ENCODE measurements at places on chromosomes 1 and 21.
A peak's percentile ranks its signal among the peaks of the same experiment; 100 is the strongest.

- no peak for DNase-seq
Measured at GRCh38 chr1:185315445-185316071, 1.5 kb downstream of the IVNS1ABP start.

- DNase-seq = no peak
Measured at GRCh38 chr1:68329096-68329835, 96.9 kb upstream of the WLS start.

DNA sequence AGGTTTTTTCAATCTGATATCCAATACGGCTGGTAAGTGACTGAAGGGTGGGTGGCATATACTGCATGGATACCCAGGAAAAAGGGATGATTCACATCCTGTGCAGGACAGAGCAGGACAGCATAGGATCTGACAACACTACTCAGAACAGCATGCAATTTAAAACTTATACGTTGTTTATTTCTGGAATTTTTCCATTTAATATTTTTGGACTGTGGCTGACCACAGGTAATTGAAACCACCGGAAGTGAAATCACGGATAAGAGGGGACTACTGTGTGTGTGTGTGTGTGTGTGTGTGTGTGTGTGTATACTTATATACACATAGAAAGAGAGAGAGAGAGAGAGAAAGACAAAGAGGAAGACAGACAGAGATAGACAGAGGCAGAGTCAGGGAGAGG, 23.0 kb downstream of the ERICH3 start:
- DNase-seq = no peak

DNA sequence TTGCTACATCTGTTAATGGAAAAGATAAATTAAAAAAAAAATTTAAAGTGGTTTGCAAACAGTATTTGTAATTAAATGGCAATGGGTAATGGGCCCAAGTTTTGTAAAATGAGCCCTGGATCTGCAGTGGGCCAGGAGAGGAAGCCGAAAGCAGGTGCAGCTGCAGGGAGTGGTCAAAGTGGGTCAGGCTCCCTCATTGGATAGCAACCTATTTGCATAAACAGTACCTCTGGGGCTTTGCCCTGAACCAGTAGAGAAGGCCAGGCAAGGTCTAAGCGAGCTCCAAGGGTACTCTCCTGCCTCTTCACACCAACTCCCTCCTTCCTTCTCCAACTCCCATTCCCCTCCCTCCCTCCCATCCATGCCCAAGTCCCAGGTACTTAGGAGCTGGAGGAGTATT, 138.9 kb downstream of the HMGB4 start:
- no peak for DNase-seq

DNA sequence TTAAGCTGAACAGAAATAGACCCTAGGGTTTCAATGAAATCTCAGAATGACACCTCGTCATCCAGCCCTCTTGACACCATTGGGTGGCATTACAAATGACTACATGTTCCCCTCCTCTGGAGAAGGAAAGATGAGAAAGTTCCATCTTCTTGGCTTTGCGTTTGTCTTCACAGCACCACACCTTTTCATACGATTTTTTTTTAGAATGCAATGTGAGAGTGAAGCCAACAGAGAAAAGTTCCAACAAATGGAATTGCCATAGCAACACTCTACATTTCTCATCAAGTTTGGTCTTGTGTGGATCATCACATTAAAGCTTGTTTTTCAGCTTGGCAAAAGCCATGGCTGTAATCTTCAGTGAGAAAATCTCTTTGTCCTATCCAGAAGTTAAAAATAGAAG, 183.4 kb upstream of the SNX7 start:
- DNase-seq = no peak

DNA sequence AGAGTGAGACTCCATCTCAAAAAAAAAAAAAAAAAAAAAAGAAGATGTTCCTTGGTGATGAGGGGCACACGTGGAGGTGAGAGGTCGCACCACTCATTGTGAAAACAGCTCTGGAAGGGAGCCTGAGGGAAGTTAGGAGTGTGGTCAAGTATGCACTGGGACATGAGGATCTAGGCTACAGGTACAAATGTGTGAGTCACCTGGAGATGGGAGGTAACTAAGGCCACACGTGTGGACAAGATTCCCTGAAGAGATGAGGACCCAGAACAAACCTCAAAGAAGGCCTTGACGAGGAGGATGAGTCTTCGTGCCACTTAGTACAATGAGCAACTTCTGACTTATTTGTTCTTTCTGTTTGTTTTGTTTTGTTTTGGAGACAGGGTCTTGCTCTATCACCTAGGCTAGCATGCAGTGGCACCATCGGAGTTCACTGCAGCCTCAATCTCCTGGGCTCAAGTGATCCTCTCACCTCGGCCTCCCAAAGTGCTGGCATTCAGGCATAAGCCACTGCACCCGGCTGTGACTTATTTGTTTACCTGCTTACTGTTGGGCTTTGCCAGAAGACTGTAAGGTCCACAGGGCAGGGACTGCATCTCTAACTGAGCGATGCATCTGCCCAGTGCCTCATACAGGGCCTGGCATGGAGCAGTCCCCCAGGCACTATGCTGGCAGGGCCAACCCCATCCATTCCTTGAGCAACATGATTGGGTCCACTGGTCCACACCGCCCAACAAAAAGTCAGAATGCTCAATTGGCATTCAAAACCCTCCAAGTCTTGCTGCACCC, 6.4 kb downstream of the ASAP3 start:
- no peak for DNase-seq

- DNase-seq = no peak
Measured at GRCh38 chr1:6348511-6349191, 44.9 kb downstream of the ACOT7 start.

- DNase-seq = no peak
Measured at GRCh38 chr1:47216278-47217059, 15.6 kb downstream of the TAL1 start.

GRCh38 chr1:185573677-185574076, 160.5 kb upstream of the HMCN1 start:
- DNase-seq = no peak

- DNase-seq = peak; percentile 79
Measured at GRCh38 chr1:32612189-32612881, 38.0 kb downstream of the ZBTB8OS start.

- DNase-seq = no peak
Measured at GRCh38 chr1:212186427-212187207, 98.6 kb upstream of the PPP2R5A start.

DNA sequence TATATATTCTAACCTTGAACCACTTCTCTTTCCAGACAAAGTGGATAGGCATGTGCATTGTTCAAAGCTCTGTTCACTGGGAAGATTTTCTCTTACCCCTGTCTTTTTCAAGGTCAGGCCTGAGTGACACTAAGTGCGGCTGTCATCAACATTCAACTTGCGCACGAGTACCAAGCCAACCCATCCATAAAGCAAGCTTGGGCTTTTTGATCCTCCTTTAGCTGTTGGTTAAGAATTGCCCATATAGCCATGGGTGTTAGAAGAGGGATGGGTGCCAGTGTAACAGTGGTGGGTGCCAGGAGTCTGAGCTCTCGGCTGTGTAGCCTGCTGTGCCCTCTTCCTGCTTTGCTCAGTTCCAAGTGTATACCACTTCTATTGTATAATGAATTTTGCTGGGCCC, 136.1 kb downstream of the GLUL start:
- no peak for DNase-seq

DNA sequence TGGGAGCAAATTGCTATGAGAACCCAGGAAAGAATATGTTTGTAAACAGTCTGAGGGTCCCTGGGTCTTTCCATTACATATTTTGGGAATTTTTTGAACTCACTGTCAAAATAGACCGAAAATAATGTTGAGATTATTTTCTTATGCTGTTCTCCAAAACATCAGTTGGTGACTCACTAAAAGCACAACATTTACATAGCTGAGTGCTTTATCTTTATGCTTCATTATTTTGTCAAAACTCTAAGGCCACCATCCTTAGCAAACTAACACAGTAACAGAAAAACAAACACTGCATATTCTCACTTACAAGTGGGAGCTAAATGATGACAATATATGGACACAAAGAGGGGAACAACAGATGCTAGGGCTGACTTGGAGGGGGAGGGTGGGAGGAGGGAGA, 459.3 kb downstream of the ADGRL2 start:
- no peak for DNase-seq

- no peak for DNase-seq
Measured at GRCh38 chr1:231983588-231984193, 357.1 kb downstream of the DISC1 start.

DNA sequence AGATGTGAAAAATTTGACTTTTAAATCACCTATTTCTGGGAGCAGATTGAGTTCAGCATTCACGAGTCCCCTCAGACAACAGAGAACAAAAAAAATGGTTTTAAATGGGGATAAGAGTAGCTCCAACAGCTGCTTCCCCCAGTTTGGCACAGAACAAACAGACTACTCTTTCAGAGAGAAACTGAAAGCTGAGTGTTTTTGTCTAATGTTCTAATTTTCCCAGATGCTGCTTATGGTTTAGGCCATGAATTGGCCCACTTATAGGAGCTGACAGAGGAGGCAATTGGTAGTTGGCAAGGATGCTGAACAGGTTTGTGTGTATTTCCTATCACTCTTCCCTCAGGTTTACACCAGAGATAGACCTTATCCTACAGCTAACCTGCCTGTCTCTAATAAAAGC, 1637.4 kb upstream of the PRMT6 start:
- DNase-seq = no peak

DNA sequence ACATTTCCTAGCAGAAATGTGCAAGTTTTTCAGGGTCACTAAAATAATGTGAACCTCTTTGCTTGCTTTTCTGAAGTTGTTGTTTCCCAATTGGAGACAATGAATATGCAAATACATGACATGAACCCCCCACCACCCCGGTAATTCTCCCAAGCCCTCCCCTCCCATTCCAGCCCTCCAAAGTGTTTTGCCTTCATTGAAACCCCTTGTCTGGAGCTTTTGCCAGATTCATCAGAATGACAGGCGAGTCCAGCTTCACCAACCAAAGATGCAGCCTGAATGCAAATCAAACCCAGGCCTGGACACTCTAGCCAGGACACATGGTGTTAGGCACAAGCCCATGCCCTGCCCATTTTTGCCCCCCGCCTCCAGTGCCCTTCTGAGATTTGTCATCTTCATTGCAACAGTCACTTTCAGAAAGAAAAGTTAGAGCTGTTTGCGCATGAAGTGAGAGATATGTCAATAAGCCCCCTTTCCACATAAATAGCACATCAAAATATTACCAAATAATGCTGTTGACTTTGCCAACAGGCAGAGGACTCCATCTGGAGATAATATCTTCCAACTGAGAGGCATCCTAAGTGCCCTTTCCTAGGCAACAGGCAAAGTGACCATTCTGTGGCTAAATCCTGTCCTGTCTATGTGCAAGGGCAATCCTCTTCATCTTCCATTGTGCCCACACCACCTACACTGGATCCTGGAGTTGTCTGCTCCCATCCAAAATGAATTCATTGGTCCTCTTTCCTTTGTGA, 145.6 kb upstream of the NFIA start:
- DNase-seq = no peak

DNA sequence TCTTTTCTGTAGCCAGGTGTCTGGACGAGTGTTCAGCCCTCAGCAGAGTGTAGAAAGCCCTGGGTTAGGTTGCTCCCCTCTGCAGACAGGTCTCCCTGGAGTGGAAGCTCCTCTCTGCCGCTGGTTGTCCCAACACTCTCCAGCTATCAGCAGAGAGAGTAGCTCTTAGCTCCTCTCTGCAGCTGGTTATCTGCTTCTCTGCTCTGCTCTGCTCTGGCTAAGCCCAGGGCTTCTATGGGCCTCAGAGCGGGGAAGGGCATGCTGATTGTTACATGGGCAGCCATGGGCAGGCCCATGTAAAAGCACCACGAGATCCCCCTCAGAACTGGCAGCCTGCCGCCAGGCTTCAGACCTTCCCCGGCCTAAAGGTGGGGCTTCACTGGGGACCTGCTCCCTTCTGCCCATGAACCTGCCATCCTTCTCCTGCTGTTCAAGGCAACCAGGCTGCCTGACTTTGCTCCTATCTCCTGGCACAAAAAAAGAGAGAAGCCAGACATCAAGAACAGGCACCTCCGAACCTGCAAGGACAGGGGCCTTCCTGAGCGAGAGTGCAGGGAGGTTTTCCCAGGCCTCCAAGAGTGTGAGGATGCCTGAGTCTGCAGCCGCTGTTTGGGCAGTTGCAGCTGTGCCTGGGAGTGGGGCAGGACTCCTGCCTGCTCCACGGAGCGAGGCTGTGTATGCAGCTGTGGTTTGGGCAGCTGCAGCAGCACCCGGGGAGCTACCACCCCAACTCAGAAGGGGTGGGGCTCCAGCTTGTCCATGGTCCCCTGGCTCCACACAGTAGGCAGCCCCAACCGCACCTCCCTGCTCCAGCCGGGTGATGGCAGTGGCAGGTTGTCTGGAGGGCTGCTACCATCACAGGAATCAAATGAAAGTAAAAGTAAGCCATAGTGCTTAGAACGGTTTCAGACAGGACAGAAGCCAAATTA, 973.7 kb downstream of the LTN1 start:
- DNase-seq = no peak

- no peak for DNase-seq
Measured at GRCh38 chr1:38625939-38626338, 233.6 kb downstream of the RRAGC start.

DNA sequence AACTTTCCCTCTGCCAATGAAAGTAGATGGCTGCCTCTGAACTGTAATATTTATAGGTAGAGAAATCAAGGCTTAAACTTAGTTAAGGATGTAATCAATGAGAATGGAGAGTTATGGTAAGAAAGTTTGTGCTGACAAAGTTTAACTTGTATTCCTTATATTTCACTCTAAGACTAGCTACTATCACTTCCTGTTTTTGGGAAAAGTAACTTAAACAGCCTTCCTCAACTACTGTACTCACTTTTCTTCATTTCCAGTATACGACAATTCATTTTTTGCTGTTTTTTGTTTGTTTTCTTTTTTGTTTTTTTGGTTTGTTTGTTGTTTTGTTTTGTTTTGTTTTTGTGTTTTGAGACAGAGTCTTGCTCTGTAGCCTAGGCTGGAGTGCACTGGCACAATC, 3.7 kb downstream of the RGS18 start:
- DNase-seq = no peak

DNA sequence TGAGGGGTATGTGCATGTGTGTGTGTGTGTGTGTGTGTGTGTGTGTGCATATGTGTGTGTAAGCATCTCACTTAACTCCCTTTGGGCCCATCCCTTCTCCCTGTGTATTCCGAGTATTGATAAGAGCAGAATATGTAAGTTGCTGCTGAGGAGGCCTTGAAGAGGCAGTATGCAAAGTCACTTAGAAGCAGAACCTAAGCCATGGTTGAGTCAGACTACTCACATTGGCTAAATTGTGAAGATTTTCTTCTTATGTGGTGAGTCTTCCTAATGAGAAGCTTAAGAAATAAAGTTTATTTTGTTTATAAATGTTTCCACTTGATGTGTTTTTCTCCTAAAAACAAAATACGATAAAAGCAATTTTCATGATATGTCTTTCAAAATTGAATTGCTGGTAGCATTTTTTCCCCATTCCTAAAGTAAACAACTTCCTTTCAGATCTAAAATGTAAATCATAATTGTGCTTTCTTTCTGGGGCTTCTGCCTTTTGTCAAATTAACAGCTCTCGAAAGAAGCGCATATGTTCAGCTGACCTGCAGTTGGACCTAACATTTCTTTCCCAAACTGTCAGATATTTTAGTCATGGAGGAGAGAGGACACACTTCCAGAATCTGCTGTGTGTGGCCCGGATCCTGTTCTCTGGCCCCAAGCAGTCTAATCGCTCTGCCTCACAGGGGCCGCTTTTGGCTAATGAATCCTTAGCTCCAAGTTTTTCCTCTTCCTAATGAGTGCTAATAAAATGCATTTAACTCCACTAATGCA, 284.0 kb downstream of the DUSP10 start:
- DNase-seq = no peak

GRCh38 chr1:2229037-2229864, 1.1 kb downstream of the SKI start:
- peak; percentile 84 for DNase-seq

- no peak for DNase-seq
Measured at GRCh38 chr1:7962014-7962335, 464 bp downstream of the PARK7 start.

- DNase-seq = no peak
Measured at GRCh38 chr21:45260191-45260825, 27.4 kb downstream of the POFUT2 start.

Measured in ovary (tissue), 10 donors.